ENCODE measurements at places on chromosomes 1 and 21.

GRCh38 chr1:154306151-154306550, 14.7 kb upstream of the AQP10 start:
- no peak for DNase-seq

DNA sequence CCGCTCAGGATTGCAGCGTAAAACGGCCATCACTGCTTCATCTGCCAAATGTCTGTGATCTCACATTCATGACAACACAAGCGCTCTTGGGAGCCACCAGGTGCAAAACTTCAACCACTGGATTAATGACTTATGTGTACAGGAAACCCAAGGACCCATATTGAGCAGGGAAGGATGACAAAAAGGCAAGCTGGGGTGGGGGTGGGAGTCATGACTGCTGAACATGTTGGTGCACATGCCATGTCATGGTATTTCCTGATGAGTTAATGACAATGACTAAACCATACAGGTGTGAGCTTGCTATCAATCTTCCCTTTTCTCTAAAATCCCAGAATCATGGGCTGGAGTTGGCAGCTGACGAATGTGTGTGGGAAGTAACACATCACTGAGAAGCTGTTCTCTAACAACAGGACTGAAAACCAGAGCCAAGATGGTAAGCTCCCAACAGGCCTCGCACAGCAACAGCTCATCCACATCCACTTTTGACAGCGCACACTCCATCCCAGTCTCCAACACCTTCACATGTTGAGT, 3.1 kb upstream of the SH2D5 start:
- no peak for DNase-seq

DNA sequence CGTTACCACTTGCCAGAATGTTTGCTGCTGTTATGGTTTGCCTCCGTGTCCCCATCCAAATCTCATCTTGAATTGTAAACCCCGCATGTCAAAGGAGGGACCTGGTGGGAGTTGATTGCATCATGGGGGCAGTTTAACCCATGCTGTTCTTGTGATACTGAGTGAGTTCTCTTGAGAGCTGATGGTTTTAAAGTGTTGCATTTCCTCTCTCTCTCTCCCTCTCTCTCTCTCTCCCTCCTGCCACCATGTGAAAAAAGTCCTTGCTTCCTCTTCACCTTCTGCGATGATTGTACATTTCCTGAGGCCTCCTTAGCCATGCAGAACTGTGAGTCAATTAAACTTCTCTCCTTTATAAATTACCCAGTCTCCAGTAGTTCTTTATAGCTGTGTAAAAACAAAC, 44.4 kb downstream of the CFHR5 start:
- no peak for DNase-seq

DNA sequence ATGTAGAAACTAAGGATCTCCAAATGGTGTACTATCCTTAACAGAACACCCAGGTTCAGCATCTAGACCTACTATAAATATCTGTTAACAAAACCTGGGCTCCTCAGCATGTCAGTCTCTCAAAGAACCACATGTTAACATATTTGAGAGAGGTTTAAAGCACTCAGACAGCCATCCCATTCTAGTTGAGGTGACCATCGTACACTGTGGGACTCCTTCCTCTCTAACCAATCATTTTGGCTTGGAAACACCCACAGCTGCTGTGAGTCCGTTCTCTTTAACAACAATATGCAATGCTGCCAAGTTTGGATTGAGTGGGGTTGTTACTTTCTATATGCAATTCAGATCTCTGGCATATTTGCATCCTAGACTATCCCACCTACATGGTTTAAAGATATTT, 105.8 kb downstream of the MRPL39 start:
- no peak for DNase-seq

- DNase-seq: no peak
Observed at GRCh38 chr1:91604632-91605031, 104.0 kb downstream of the CDC7 start.

DNA sequence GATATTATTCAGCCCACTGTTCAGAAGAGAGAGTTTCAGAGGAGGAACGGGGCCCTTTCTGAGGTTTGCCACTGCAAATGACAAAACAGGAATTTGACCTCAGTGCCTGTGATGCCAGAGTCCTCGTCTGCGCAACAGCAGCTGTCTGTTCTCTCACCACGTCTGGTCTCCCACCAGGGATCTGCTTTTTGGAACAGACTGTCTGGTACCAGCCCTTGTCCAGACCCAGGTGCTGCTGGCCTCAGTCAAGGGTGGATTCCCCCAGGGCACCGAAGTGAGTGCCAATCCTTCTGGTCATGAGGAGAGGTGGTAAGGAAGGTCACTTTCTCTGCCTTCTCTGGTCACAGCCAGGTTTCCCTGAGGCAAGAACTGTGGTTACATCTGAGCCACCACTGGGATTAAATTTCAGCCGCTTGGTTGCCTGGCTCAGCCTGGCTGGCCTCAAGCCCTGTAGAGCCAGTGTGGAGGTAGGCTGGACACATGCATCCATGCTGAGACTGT, 2.3 kb upstream of the BCAN start:
- no peak for DNase-seq

GRCh38 chr1:165925498-165926079, 98.2 kb downstream of the UCK2 start:
- DNase-seq: no peak

DNA sequence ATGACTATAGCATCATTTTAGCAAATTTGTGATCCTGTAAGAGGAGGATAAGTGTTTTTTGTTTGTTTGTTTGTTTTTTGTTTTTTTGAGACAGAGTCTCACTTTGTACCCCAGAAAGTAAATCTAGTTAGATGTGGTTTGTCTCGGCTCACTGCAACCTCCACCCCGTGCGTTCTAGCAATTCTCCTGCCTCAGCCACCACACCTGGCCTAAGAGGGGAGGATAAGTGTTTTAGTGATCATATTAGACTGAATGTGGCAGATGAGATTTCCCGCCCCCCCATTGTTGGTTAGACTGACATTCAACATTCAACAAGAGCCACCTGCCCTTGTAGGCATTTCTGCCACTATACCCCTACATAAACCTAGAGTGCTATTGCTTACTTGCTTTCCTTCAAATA, 98.5 kb downstream of the OSBPL9 start:
- DNase-seq: no peak

DNA sequence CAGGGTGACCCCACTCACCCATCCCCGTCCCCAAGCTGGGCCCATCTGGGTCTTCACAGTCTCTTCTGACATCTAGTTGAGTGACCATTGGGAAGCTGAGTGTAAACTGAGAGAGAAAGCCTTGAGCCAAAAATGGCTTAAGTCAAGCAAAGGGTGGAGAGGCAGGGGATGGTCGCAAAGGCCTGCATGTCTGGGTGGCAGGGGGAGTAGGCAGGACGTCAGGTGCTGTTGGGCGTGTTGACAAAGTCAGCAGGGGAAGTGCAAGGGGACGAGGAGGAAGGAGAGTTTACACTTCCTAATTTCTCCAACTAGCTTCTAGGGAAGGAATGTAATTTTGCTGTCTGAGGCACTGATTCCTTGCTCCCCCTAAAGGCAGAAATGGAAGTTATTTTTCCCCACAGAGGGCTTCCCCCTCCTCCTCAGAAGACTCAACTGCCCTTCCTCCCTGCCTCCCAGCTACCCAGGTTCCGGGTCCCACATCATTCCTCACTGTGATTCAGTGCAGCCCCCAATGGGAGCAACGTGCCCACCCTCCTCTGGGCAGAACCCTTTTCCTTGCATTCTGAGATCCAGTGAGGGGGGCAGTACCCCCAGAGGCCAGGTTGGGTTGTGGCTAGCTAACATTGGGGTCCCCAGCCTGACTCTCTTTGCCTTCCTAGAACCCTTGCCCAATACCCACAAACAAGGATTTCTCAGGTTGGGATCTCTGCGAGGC, 1.2 kb upstream of the ADORA1 start:
- DNase-seq: no peak

GRCh38 chr1:22288593-22289241, 145.8 kb upstream of the WNT4 start:
- DNase-seq: no peak

DNA sequence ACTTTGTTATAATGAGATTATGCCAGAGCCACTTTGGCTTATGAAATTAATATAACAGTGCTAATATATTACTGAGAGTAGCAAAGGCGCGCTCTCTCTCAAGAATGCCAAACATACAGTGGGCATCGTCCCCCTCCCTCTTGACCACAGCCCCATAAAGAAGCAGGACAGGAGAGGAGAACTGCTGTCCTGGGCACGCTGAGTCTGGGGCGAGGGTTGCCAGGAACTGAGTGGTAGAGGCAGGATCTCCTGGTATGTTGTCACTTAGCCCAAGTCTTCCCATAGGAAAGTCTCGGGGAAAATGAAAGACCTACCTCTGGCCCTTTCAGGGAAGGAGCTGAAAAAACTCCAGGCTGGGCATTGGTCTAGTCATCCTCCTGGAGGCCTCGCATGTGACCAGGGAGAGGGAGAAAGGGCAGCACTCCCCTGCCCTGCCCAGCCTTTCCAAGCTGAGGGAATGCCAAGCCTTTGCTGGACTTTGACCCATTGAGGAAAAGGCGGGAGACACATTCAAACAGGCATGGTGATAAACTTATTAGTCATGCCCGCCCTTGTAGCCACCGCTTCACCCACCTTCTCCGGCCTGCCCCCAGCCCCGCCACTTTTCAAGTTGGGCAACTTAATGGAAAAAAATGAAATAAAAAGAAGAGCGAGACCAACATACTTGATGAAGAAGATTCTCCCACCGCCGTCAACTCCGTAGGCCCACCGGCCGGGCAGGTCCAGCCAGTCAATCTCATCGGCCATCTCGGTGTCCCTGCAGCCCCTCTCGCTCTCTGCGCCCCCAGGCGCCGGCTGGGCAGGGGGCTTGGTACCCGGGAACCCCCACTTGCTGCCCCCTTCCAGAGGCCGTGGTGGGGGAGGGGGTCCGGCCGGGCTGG, 17.4 kb upstream of the PLEKHA6 start:
- no peak for DNase-seq

DNA sequence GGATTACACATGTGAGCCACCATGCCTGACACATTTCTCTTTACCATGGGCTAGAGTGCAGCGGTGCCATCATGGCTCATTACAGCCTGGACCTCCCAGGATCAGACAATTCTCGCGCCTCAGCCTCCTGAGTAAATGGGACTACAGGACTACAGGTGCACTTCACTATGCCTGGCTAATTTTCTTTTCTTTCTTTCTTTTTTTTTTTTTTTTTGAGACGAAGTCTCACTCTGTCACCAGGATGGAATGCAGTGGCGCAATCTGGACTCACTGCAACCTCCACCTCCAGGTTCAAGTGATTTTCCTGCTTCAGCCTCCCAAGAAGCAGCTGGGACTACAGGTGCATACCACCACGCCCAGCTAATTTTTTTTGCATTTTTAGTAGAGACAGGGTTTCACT, 14.8 kb upstream of the KIF1B start:
- no peak for DNase-seq

DNA sequence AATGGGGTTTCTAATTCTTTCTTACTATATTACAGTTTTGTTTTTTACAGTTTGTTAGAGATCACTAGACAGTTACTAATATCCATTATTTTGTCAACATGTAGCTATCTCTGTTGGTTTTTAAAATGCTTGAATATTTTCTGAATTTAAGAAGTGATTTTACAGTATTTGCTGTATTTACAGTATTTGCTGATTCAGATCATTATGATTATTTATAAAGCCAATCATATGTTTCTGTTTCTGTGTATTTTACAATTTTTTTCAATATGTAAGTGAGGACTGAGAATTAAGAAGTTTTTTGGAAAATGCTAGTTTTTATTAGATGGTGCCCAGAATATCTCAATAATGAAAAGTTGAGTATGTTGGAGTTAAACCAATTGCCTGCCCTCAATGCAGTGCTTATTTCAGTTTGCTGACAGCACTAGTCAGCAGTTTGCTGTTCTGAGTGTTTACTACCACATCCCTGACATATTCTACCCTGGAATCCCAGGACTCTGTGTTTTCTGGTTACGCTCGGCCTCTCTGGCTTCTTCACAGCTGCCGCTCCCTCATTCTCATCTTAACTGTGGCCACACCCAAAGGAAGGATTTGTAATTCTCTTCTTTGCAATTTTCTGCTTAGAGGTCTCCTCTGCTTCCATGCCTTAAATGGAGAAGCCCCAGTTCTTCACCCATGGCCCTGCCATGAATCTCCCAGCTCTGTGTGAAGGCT, 68.0 kb upstream of the BACH1 start:
- DNase-seq: no peak

DNA sequence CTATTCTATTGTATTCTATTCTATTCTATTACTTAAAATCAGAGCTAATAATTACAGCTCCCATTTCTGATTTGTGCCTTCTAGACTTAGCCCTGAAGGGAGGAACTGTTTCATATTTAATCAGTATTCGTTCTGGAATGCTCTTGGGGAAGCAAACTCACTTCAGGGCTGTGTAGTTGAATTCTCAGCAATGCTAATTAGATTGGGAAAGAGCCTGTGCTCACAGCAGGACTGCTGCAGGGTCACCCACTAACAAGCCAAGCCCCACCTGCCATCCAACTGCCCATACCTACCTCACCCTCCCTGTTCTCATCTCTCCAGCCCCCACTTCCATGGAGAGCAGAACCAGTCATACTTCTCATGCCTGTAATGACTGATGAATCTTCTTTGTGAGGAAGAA, 464.2 kb downstream of the PTPRU start:
- no peak for DNase-seq

GRCh38 chr1:116805398-116805797, 51.2 kb downstream of the CD2 start:
- no peak for DNase-seq

- DNase-seq: no peak
Observed at GRCh38 chr1:36588972-36589371, 106.3 kb upstream of the CSF3R start.

DNA sequence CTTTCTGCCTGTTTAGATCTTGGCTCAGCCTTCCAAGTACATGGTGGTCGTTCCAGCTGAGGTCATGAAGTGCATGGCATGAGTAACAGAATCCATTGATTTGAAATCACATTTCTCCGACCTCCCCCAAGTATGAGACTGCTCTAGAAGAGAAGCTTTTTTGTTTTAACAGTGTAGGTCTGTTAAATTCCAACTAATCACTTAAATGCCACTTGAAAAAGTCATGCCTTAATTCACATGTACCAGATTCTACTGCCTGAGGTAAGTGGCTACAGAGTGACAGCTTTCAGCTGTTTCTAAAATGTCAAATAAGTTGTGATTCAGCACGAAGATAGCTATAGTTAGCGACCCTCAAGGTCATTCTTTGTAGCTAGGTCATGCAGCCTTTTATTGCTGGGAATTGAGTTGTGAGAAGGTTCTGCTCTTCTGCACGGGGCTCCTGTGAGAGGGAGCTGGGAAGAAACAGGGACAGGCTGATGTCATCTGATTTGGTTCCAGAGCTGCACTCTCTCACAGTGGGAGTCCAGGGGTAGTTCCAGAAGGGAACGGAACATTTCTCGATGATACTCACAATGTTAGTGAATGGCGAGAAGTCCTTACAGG, 112.7 kb downstream of the VPS13D start:
- DNase-seq: no peak

DNA sequence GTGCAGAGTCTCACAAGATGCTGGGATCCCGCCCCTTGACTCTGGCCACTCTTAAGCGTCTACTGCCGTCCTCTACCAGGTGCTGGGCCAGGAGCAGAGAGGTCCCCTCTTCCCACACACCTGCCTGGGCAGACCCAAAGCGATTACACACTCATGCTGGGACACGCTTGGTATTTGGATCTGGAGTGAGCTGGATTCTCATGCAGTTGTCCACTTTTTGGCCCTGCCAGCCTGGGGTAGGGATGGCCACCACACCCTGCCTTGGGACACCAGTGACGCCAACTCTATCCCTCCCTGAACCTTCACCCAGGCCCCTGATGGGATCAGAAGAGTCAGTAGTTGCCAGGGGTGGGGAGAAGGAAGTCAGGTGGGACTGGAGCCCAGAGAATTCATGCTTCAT, 28.6 kb downstream of the ITPKB start:
- DNase-seq: no peak
